ENCODE measurements at places on chromosomes 11 and 22.

- peak; percentile 73 for DNase-seq
Observed at GRCh38 chr22:30649430-30650007, 13.9 kb downstream of the SLC35E4 start.

DNA sequence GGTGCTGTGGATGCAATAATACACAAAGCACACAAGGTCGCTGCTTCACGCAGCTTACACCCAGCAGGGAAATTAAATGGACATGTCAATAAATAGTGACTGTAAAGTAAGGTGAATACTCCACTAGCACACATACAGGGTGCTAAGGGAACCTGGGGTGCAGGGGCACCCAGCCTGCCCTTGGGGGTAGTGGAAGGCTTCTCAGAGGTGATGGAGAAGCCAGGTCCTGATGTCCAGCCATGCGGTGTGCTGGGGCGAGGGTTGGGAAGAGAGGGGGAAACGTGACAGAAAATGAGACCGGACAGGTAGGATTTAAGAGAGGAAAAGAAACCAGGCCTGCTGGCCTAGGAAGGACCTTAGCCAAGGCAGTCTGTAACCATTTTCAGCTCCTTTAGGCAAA is 200.5 kb downstream of the GRIK4 start:
- DNase-seq = no peak

GRCh38 chr22:18060646-18061620 is 16.9 kb upstream of the PEX26 start:
- DNase-seq = peak; percentile 65

GRCh38 chr11:70780246-70780535 is 381.9 kb downstream of the CTTN start:
- DNase-seq = no peak

GRCh38 chr11:119356349-119357031 is 10.0 kb upstream of the MFRP start:
- DNase-seq = peak; percentile 73

DNA sequence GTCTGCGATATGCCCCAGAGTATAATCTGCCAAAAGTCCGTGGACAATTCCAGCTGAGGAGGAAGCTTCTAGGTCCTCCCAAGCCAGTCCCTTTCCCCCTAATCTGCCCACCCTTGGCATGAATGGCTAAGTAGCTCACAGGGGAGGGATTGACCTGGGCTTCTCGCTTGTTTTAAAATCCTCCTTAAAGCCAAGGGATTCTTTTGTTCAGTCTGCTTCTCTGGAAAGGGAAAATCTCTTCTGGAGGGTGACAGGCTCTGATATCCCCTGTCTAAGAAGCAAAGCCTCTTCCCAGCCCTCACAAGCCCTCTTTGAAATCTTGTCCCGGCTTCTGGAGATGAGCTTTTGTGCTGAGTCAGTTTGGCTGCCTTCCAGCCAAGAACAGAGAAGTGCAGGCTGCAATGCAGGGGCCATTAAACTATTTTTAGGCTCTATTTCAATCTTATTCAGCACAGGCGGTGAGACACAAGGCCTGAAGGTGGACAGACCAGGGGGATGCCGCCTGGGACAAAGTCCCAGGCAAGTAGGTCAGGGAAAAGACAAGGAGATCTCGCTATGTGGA is 23.9 kb downstream of the NEFH start:
- DNase-seq = peak; percentile 53

GRCh38 chr22:41682033-41682807 is 6.4 kb downstream of the SNU13 start:
- DNase-seq = peak; percentile 74

All from HCEC 1CT (cell line).